ENCODE measurements at places on chromosomes 4 and X.

DNA sequence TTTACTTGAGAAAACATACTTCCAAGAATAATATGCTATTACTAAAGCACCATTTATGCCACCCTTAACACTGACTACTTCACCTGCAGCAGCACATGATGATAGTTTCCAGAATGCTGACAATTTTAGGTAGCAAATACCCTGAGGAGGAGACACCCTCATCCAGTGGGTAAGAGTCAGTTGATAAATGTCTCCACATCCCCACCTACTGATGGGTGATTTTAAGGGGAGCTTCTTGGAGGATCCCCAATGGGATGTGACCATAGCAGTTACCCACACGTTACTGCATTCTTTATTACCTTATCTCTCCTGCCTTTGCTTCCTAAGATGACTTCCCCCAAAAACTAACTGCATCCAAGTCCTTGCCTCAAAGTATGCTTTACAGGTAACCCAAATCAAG, 131.2 kb upstream of the SMARCAD1 start:
- DNase-seq, result no peak

DNA sequence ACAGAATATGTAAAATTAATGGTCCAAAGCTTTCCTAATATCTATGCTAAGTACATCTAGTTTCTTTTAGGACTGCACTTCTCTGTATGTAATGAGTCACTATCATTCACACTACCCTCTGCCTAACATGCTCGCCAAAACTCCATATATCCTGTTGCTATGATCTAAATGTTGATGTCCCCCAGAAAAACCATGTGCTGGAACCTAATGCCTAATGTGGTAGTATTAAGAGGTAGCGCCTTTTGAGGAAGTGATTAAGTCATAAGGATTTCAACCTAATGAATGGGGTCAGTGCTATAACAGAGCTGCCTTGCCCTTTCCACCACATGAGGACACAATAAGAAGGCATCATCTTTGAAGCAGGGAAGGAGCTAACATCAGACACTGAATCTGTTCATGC, 34.9 kb upstream of the NFKB1 start:
- no peak for DNase-seq

GRCh38 chr4:185183622-185184281, 20.0 kb downstream of the CFAP97 start:
- DNase-seq, result peak; percentile 86

DNA sequence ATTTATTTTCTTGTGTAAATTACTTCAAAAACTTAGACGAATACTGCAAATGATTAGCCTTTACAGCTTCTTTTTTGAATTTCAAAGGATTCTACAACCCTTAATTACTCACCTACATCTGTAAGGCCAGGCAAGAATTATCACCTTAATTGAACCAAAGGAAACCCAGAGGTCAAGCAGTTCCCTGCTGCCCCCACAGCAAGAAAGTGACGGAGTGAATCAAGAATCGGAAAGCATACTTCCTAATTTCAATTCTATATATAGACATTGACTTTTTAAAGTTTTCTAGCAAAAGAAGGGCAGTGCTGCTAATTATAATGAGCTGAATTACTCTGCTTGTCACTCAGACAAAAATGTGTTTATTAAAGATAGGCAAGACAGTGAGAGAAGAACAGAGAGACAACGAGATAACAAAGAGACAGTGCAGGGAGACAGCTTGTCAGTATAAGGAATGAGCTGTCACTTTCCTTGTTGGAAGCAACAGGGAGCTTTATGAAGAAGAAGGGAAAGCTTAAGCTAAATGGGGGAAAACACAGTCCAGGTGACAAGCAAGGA, 47.5 kb upstream of the SPANXN4 start:
- DNase-seq, result no peak

GRCh38 chrX:55056820-55057674, 17.8 kb upstream of the PAGE2B start:
- DNase-seq, result peak; percentile 22

- no peak for DNase-seq
These were observed 625.5 kb downstream of the TLL1 start for GRCh38 chr4:166498546-166498945.

GRCh38 chrX:36434522-36434921, 515.0 kb downstream of the CFAP47 start:
- DNase-seq, result no peak

GRCh38 chr4:61070269-61070668, 129.9 kb upstream of the ADGRL3 start:
- DNase-seq, result no peak

DNA sequence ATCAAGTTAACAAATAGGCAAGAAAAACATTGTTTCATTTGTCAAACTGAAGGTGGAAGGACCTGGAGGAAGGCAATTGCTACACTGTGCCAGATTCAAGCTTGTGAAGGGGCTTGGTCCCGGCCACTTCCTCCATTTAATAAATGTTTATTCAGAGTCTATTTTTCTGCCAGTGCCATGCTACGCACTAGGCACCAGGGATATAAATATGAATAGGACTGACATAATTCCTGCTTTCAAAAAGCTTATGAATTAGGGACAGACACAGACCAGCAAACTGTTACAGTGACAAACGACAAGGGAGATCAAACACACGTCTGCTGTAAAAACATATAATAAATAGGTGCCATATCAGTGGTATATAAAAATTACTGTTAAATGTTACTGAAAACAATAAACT, 571 bp downstream of the TLR6 start:
- DNase-seq, result no peak

DNA sequence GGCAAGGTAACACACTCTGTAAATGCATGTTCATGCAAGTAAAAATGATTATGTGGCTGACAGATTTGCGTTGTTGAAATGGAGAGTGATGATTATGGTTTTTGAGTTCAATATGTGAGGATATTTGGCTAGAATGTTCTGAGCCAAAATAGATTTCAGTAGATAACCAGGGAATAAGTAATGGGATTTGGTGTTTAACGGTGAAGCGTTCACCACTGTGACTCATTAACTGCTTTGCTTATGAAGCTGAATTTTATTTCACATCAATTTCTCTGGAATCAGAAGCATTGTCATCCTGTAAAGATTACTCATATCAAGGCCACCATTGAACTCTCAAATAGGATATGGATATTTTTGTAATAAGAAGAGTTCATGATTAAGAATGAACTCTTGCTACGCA, 11.7 kb downstream of the AFP start:
- DNase-seq, result no peak

GRCh38 chrX:154013614-154014360, 5.9 kb downstream of the IRAK1 start:
- DNase-seq, result no peak

DNA sequence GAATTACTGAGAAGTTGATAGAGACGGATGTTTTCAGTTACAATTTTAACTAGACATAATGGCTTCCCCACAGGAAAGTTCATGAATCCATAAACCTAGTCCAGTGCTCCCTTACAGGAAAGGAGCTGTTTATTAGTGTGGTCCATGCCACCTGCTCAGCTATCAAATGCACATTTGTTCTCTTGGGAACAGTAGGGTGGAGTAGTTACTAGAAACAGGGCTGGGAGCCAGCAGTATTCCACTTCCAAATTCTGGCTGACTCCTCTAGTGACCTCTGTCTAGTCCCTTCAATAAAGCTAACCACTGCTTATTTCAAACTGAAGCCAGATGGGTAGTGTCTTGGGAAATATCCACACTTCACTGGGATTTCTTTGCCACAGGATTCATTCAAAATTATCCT, 88.4 kb upstream of the TLL1 start:
- no peak for DNase-seq
